Omental fat pad (tissue), 4 donors: ENCODE measurements at places on chromosomes 5 and 9. TPM values are rescaled to one million over a fixed set of nuclear protein-coding genes. Genes with fewer than 3 reads are reported as not detected.

Gene AJM1
- 2.5 TPM for total RNA-seq

Gene PGM5
- 32.6 TPM for total RNA-seq

Gene SAXO1
- not detected for total RNA-seq

Gene SV2C
- 0.36 TPM for total RNA-seq

Gene PCYOX1L
- total RNA-seq: 2.3 TPM

Gene GLIPR2
- total RNA-seq: 35.8 TPM

Gene C5orf63
- 6.5 TPM for total RNA-seq

Gene JAK2
- 50.4 TPM for total RNA-seq

Gene TNFSF8
- 3.2 TPM for total RNA-seq

Gene PCDHA6
- total RNA-seq: 0.88 TPM

Gene KIF4B
- not detected for total RNA-seq

DNA sequence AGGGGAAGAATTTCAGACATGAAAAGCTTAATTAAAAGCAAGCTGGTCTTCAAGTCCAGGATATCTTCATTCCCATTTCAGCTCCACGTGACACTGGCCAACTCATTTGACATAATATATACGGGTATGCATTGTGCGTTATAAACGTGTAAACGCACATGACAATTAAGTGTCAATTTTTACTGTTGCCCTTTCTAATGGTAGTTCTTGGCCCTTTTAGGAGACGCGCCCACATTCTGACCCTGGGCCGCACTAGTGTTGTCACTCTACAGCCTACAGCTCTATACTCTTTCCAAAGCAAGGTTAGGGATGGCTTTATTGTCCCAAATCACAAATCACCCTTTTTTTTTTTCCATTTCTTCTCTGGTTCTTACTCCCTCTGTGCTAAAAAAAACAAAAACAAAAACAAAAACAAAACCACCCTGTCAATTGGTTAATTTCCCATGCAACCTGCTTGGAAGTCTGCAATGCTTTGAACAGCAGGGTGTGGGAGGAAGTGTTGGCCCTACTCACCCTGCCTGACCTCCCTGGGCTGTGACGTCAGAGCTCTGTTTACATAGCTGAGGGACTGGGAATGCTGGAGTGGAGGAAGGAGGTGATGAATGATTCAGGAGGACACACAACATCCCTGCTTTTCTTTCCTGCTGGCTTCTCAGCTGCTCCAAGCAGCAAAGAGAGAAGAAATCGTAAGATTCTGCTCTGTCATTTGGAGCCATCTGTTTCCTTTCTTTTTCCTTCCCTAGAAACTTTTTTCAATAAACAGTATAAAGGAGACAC is 19.3 kb downstream of the RFK start:
- peak; percentile 57 for DNase-seq

GRCh38 chr9:107696302-107696701 is 206.7 kb upstream of the KLF4 start:
- no peak for DNase-seq

- no peak for DNase-seq
Measured at GRCh38 chr5:79225026-79225425, 10.9 kb upstream of the JMY start.

GRCh38 chr5:66362046-66362445 is 217.9 kb downstream of the SREK1 start:
- DNase-seq: no peak

DNA sequence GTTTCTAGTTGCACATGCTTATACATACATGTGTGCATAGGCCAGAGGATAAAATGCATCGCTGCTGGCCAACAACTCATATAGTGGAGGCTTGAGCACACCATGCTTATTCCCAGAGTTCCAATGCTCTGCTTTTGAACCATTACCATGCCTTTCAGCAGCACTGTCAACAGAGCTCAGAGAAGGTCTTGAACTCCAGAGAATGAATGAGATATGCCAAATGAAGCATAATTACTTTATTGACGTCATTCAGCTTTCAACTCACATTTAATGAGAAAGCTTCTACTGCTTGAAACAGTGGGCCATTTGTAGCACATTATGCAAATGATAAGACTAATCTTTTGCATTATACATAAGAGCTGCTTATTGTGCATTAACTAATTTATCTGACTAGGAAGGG is 765.3 kb upstream of the GRAMD2B start:
- no peak for DNase-seq

- no peak for DNase-seq
Measured at GRCh38 chr5:123528878-123529277, 16.9 kb downstream of the CSNK1G3 start.

DNA sequence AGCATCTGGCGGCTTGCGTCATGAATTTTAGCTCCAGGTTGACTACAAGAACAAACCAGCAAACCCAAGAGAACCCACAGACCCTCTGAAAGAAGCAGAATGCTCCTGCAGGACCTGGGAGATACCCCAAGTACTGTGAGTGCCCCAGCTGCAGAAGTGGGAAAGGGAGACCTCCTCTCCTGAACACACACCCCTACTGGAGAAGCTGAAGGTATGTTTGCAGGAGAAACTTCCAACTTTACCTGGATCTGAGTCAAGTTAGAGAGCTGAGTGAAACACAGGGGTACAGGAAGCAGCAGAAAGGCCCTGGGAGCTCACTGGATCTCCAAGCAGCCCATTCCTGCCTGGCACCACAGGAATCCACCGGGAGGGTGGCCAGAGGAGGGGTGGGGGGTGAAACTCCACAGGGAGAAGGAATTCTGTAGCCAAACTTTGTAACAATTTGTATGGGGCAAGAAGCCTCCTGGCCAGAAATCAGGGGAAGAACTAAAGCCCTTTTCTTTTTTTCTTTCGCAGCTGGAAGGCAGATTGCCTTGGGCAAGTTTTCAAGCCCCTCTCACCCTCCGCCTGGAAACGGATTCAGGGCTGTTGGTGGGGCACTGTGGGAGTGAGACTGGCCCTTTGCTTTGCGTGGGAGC is 576.2 kb downstream of the BNC2 start:
- no peak for DNase-seq

GRCh38 chr9:75128535-75128934 is 40.2 kb downstream of the OSTF1 start:
- no peak for DNase-seq

DNA sequence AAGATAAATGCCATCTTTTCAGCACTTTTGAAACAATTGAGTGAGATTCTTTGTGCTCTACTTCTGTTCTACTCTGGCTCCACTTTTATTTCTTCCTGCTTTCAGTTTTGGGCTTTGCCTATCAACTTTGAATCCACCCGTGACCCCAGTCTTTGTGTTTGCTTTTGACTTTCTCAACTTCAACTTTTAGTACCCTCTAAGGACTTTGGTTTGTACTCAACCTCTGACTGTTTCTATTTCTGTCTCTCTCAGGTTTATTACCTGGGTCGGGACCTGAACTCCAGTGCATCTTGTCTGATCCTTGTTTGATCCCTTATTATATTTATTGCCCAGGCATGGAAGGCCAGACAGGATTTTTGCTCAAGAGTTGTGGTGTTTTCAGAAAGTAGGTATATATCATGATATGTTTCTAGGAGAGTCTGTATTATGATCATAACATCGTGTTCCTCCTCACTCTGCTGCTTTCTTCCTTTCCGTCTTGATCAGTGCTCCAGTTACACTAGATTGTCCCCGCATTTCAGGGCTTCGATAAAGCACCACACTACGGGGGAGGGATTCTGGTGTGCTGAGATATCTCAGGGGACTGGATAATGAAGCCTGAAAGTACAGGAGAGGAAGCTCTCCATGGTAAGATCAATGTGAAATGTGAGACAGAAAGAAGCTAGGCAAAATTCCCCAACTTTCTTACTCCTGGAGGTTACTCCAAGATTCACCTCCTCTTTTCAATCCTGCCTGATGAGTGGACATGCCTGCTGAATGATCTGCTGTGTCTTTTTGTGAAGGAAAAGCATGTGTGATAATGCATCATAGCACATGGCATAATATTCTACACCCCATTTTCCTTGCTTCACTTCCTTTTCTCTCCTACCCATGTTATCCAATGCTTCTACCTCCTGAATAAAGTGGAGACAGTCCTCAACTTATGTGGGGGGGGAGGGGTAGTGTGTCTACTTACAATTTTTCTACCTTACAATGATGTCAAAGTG is 155.5 kb upstream of the GRIN3A start:
- no peak for DNase-seq

DNA sequence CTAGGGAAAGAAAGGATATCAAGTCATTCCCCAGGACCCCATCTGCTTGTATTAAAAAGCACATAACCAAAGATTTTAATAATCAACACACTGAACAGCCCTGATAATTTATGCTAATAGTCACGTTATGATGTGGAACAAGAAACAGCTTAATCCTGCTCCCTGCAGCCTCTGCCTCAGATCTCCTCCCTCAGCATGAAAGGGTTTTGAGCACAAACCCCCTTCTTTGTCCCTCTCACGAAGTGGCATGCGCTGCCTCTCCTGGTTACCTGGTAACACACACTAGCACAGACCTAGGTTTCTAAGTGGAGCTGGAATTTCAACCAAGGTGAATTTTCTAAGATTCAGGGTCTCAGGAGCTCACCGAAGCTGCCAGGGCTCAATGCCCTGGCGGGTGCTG is 5.1 kb downstream of the IGFBPL1 start:
- no peak for DNase-seq

DNA sequence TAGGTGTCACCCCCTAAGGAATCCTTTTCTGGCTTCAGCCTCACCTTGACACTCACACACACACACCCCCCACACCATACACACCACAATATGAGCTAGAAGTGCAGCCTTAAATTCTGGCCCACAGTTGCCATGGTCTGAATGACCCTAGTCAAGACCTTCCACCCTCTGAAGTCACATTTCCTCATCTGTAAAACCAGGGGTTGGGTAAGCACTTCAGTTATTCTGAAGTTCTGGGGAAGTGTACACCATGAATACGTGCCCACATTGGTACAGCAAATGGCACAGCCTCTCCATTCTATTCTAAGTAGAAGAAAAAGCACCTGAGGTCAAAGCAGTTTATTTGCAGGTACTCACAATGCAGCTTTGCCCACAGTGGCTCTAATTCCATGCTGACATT is 372.8 kb upstream of the KLF4 start:
- no peak for DNase-seq

DNA sequence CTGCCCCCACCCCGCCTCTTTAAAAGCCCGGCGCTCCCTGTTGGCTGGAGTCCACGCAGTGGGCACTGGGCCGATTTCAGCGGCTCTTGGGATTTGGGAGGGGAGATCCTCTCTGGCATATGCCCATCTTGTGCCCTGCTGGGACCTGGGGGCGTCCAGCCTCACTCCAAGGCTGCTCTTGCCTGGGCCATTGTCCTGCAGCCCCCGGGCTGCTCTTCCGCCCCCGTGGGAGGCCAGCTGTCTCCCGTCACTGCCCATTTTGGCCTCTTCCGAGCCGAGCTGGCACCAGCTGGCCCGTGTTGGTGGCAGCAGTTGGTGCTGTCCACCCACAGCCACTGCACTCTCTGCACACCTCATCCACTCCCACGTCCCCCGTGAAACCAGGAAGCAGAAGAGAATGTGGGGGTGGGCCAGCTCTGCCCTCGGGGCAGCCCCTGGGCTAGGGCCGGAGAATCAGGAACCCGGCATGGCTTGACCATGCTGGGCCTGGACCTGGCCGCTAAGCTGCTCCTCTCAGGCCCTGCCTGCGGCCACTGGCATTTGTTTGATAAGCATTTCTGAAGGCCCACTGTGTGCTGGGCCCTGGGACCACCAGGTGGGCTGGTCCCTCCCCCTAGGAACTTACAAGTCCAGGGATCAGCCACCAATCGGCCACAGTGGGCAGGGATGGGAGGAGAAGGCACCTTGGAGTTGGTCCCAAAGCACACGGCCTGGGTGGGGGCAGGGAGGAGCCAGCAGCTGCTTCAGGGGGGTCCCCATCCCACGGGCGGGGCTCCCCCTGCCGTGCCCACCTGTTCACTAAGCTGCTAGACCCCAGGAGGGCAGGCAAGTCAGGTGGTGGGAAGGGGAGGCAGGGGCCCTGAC is 2.2 kb downstream of the C8G start:
- no peak for DNase-seq

DNA sequence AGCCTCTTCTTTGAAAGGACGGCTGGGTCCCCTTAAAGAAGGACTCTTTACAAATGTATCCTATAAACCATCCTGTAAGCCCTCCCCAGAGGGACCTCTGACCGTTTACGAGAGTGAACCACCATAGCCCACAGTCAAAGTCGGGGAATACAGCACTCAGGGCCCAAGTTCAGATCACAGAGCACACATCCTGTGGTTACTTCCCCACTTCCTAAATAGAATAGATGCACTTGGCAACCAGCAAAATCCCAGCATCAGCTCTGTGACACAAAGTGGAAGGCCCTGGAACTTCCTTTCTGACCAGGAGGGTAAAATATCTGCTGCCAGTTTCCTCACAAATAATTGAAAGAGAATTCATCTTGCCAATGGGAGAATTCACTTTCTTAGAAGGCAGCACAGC is 6.9 kb upstream of the IGFBPL1 start:
- no peak for DNase-seq

DNA sequence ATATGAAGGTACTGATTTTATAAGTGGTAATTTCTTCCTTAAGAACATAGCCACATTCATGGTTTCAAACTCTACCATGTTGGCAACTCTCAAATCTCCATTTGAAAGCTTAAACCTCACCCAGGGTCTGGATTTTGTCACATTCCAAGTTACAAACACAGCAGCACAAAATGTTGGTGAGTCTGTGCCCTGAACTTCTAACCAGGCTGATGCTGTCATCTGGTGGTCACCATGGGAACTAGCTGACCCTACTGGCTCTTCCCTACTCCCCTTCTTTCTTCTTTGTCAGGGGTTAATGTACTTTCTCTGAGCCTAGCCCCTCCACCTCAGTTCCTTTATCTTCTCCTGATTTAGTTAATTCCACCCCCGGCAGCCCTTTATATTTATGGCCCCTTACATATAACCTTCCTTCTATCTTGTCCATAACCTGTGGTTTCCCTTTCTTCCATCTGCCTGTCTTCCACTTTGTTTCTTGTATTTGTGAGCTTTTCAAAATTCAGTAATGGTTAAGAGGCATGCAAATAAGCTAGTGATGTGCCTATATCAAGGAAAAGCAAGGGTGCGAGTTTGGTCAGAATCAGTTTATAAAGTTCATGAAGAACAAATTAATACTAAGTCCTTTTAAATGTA is 35.9 kb downstream of the TGFBR1 start:
- no peak for DNase-seq

GRCh38 chr9:3457175-3457574 is 68.6 kb downstream of the RFX3 start:
- no peak for DNase-seq

- no peak for DNase-seq
Measured at GRCh38 chr9:132207839-132208615, 46.2 kb downstream of the NTNG2 start.

DNA sequence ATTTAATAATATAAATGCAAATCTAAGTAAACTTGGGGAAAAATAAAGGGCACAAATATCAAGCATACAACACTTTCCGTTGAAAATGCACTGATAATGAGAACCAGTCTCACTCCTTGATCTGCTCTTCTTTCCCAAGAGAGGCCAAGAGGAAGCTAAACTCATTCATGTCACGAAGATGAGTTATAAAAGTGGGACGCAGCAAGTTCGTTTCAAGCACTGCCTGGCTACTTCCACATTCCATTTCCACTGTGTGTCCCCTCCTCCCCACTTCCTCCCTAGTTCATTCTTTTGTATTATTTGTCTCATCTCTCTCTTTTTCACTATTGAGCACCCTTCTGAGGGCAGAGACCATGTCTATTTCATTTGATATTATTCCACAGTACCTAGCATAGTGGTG is 158.1 kb downstream of the SLC24A2 start:
- DNase-seq: no peak
